ENCODE measurements at places on chromosomes 6 and 20.
A peak's percentile ranks its signal among the peaks of the same experiment; 100 is the strongest.

DNA sequence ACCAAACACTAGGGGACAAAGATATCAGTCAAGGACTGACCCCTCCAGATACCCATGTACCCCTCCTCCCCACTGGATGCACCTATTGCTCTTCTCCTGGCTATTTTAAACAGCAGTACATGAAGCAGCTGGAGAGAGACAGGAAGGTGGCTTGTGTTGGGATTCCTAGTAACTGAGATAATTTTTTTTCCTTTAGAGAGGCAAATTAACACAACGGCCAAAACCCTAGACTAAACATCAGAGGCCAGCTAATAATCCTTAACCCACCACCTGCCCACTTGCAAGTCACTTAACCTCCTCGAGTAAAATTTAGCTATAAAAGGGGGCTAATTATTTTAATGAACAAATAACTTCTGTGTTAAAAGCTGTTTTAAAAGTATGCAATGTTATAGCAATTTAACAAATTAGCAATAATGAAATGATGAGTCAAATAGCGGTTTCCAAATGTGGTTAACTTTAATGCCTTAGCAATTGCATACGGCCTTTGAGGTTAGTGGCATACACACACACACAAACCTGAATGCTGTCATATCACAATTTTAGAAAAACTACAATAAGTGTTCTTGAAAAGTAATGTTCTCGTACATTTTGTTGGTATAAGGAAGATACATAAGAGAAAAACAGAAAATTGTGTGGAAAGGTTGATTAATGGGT lies 151.7 kb downstream of the FRK start:
- H3K4me1 ChIP-seq = no peaks in the 10 kb centered on the region
- no peaks in the 10 kb centered on the region for H3K27me3 ChIP-seq
- no peaks in the 10 kb centered on the region for H3K36me3 ChIP-seq
- DNase-seq = no peak
- no peak overlapping the region for H3K4me3 ChIP-seq

DNA sequence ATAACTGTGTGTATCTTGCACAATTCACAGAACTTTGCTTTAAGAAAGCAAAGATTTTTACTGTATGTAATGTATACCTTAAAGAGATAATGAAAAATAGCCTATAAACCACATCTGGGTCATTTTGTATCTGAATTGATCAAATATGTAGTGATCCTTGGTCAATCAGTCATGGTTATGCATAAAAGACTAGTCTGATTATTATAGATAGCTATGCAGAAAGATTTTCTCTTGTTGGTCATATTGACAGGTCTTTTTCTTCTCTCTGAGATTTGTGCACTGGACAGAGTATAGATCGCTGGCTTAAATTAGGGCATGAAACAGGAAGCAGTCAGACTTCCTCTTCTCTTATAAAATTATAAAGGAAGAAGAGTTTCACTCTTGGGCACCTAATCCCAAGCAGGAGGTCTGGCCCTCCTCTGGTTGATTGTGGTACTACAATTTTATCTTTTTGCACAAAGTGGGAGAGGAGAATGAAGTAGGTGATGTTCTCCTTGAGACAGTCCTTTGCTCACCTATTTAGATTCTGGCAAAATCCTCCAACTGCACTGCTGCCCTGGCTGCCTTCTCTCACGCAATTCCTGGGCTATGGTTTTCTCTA lies 380.9 kb upstream of the RGS17 start:
- peaks cover 4% of the 10 kb centered on the region for H3K27me3 ChIP-seq
- no peaks in the 10 kb centered on the region for H3K4me1 ChIP-seq
- H3K4me3 ChIP-seq = no peak overlapping the region
- peak overlapping the region; percentile 28 for H3K27ac ChIP-seq
- DNase-seq = peak; percentile 23
- H3K36me3 ChIP-seq = no peaks in the 10 kb centered on the region

- peaks cover 9% of the 10 kb centered on the region for H3K27me3 ChIP-seq
- no peaks in the 10 kb centered on the region for H3K36me3 ChIP-seq
- H3K4me1 ChIP-seq = no peaks in the 10 kb centered on the region
- DNase-seq = no peak
- no peak overlapping the region for H3K4me3 ChIP-seq
These were observed 101.2 kb downstream of the NUS1 start for GRCh38 chr6:117776441-117776840.

GRCh38 chr6:137808836-137809315 lies 58.2 kb upstream of the TNFAIP3 start:
- H3K36me3 ChIP-seq = no peaks in the 10 kb centered on the region
- peak overlapping the region; percentile 88 for H3K27ac ChIP-seq
- peaks cover 29% of the 10 kb centered on the region for H3K4me1 ChIP-seq

GRCh38 chr6:170298688-170299087 lies 7.8 kb upstream of the DLL1 start:
- no peak overlapping the region for H3K4me3 ChIP-seq
- no peak for DNase-seq
- H3K27ac ChIP-seq = no peak overlapping the region
- peaks cover 38% of the 10 kb centered on the region for H3K36me3 ChIP-seq
- H3K4me1 ChIP-seq = peaks cover 15% of the 10 kb centered on the region
